ENCODE measurements at places on chromosomes 6 and 20. TPM values are rescaled to one million over a fixed set of nuclear protein-coding genes. Genes with fewer than 3 reads are reported as not detected.

Gene MYLIP
- total RNA-seq = 55.1 TPM

Gene PTGIS
- 67.6 TPM for total RNA-seq

Gene BACH2
- 2.6 TPM for total RNA-seq

Gene ALDH5A1
- 6.6 TPM for total RNA-seq

Gene LZTS3
- total RNA-seq = 6.6 TPM

DNA sequence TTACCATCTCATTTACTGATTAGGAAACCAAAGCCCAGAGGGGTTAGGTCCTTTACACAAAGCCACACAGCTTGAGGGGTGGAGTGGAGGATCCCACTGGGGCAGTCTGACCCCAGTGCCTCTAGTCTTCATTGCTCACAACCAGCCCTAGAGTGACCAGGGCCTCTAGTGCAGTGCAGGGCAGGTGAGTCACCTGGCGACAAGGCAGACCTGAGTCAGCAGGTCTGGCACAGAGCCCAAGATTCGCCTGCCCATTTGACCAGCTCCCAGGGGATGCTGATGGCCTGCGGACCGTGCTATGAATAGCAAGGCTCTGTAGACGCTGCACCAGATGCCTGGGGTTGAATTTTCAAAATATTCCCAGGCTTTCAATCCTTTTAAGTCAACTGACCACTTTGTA, 29.9 kb downstream of the CDH26 start:
- no peak for DNase-seq

- DNase-seq = no peak
Observed at GRCh38 chr6:16712255-16712930, 48.9 kb downstream of the ATXN1 start.

GRCh38 chr6:33632558-33633039, 11.5 kb downstream of the ITPR3 start:
- no peak for DNase-seq

GRCh38 chr6:18465410-18466154, 78.4 kb downstream of the RNF144B start:
- DNase-seq = no peak

- no peak for DNase-seq
Observed at GRCh38 chr6:74284284-74284683, 588.3 kb downstream of the CD109 start.

GRCh38 chr20:60977901-60978300, 274.2 kb upstream of the CDH4 start:
- no peak for DNase-seq

GRCh38 chr6:64325093-64325492, 689.5 kb downstream of the PHF3 start:
- no peak for DNase-seq

GRCh38 chr6:99330159-99330558, 19.3 kb downstream of the FAXC start:
- no peak for DNase-seq

- peak; percentile 68 for DNase-seq
Observed at GRCh38 chr20:59723607-59724456, 119.5 kb downstream of the PHACTR3 start.

- no peak for DNase-seq
Observed at GRCh38 chr20:25281541-25281991, 33.7 kb downstream of the PYGB start.

All from osteocyte (in vitro differentiated cells).